ENCODE measurements at places on chromosomes 11 and 22.
A peak's percentile ranks its signal among the peaks of the same experiment; 100 is the strongest.

DNA sequence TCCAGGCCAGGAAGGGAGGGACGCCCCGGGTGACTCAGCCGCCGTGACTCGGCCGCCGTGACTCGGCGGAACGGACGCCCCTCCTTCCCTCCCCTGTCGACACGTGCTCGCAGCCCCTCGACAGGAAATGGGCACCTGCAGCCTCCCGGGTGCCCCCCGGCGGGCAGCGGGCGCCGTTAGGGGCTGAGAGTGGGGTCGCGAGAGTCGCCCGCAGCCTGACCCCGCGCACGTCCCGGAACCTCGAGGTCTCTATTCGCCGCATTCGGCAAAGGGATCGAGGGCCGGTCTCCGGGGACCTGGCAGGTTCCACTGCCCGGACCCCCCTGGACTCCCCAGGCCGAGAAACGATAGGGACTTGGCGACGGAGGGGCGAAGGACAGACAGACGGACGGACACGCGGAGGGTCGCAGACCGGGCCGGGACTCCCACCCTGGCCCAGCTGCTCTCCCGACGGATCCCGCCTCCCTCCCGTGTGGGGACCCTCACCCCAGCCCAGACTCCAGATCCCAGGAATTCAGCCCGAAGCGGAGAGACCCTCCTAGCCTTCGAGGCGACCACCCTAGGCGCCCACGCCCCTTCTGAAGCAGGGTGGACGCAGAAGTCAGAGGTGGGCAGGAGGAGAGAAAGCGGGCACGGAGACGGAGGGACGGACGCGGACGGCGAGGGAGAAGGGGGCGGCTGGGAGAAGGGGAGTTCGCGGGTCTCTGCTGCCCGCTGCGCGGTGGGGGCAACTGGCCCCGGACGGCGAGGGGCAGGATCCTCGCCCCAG lies 648 bp downstream of the FOSL1 start:
- no peak for DNase-seq

- peak; percentile 40 for DNase-seq
Measured at GRCh38 chr11:66363805-66364535, 7.6 kb downstream of the SLC29A2 start.

- no peak for DNase-seq
Measured at GRCh38 chr11:90722552-90723190, 499.8 kb upstream of the CHORDC1 start.

- DNase-seq = no peak
Measured at GRCh38 chr22:48925450-48925849, 902.2 kb downstream of the BRD1 start.

GRCh38 chr11:57543593-57543992 lies 6.2 kb downstream of the SMTNL1 start:
- DNase-seq = no peak
